NCI-H146 (cell line): ENCODE measurements at places on chromosomes 11 and 22.

- no peak for DNase-seq
Measured at GRCh38 chr11:70504246-70505020, 106.1 kb downstream of the CTTN start.

- DNase-seq, result no peak
Measured at GRCh38 chr11:83409891-83410290, 123.7 kb upstream of the CCDC90B start.

GRCh38 chr11:46917762-46918082 lies 628 bp downstream of the LRP4 start:
- no peak for DNase-seq

DNA sequence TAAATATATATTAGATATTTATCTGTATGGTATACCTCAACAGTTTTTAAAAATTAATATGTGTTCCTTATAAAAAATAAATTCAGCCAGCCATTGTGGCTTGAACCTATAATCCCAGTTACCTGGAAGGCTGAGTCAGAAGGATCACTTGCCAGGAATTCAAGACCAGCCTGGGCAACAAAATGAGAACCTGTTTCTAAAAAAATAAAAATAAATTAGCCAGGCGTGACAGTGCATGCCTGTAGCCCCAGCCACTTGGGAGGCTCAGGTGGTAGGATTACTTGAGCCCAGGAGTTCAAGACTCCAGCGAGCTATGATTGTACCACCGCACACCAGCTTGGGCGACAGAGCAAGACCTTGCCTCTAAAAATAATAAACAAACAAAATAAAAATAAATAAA lies 54.9 kb downstream of the PHF21A start:
- DNase-seq, result no peak

GRCh38 chr11:3712274-3712673 lies 41.1 kb upstream of the CHRNA10 start:
- DNase-seq, result no peak

DNA sequence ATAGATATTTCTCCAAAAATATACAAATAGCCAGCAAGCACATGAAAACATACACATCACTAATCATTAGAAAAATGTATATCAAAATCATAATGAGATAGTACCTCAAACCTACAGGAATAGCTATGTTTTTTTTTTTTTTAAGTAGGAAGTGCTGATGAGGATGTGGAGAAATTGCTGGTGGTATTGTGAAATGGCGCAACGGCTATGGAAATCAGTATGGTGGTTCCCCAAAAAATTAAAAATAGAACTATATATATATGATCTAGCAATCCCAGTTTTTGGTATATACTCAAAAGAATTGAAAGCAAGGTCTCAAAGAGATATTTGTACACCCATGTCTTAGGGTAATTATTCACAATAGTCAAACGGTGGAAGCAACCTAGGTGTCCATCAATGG lies 46.0 kb upstream of the HIPK3 start:
- no peak for DNase-seq

DNA sequence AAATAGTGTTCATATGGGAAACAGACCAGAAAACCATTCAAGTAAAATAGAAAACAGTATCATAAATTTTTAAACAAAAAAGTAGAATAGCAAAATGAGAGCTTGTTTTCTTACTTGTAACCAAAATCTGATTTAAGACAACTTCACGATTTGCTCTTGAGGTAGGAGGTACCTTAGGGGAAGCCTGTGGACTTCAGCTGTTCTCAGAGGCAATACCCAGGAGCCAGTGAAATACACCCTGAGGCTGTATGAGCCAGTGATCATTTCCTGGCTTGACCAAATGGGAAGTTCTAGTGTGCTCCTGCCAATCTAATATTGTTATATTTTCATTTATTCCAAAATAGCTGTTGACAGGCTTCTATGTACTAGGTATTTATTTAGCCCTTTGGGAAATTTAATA lies 104.8 kb downstream of the ARHGAP42 start:
- DNase-seq, result no peak

GRCh38 chr22:26054841-26055605 lies 114.2 kb upstream of the SEZ6L start:
- peak; percentile 76 for DNase-seq

DNA sequence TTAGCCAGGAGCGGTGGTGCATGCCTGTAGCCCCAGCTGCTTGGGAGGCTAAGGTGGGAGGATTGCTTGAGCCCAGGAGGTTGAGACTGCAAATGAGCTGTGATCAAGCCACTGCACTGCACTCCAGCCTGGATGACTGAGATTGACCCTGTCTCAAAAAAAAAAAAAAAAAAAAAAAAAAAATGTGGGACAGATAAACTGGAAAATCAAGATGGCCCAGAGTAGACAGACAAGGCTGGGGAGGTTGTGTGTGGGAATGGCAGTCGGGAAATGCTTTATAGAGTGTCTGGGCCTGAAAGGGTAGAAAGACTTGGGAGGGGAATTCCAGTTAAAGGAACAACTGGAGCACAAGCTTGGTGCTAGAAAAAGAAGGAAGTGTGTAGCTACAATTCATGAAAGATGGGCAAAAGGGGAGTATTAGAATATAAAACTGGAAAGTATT lies 18.2 kb upstream of the WDR74 start:
- no peak for DNase-seq
